M059J (cell line): ENCODE measurements at places on chromosomes 6 and 20. TPM values are rescaled to one million over a fixed set of nuclear protein-coding genes. Genes with fewer than 3 reads are reported as not detected.

BICRAL gene
- total RNA-seq: 5.4 and 7.5 TPM in 2 replicates

DHX35 gene
- 15.2 and 28.6 TPM in 2 replicates for total RNA-seq

EMILIN3 gene
- not detected in 2 replicates for total RNA-seq

RHAG gene
- total RNA-seq: not detected in 2 replicates

SOD2 gene
- 73.2 and 108 TPM in 2 replicates for total RNA-seq

RBPJL gene
- total RNA-seq: not detected in 2 replicates

PDE7B gene
- 3.5 and 3.6 TPM in 2 replicates for total RNA-seq

LBP gene
- 0.22 TPM in 1 of 2 replicates, not detected in the other for total RNA-seq
